Effector memory CD8-positive, alpha-beta T cell (primary cell): ENCODE measurements at places on chromosomes 2 and 18.

GRCh38 chr2:178806543-178806942 lies 680 bp downstream of the TTN start:
- DNase-seq, result no peak

- no peak for DNase-seq
Measured at GRCh38 chr2:84846741-84847142, 34.1 kb downstream of the TRABD2A start.

GRCh38 chr2:6648596-6649247 lies 217.0 kb downstream of the CMPK2 start:
- no peak for DNase-seq

- DNase-seq, result no peak
Measured at GRCh38 chr18:31633392-31634330, 42.0 kb downstream of the TTR start.

DNA sequence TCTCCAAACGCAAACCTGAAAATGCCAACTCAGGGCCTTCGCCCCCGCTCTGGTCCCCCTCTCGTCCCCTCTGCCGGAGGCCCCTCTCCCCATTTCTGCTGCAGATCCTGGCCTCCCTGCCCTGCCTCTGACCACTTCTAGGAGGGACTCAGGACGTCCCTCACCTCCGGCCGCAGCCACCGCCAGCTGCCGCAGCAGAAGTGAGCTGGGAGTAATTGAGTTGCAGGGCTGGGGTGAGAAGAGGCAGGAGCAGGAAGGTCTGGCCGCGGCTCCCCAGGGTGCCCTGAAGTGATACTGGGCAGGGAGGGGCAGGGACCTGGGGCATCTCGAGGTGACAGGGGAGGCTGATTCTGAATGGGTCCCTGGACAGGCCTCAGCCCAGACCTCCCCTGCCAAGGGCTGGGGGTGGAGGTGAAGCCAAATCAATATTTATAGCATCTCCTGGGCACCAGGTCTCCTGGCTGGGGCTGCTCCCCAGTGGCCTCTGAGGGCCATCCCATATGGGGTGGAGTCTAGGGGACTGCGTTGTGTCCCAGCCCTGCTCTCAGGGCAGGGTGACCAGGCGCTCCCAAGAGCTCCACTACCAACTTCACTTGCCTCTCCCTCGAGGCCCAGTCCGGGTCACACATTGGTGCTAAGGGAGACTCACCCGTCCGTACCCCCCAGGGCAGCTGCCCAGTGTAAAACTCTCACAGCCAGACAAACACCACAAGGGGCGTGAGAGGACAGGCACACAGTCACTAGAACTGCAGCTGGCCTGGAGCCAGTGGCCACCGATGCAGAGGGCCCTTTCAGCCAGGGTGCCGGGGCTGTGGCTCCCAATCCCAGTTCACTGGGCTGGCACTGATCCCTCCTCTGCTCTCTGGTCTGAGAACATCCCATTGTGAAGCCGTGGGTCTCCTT lies 33.0 kb downstream of the KCNIP3 start:
- no peak for DNase-seq

- DNase-seq, result no peak
Measured at GRCh38 chr18:71189581-71189980, 900.7 kb downstream of the SOCS6 start.

- DNase-seq, result no peak
Measured at GRCh38 chr2:210072922-210073509, 70.6 kb downstream of the RPE start.

DNA sequence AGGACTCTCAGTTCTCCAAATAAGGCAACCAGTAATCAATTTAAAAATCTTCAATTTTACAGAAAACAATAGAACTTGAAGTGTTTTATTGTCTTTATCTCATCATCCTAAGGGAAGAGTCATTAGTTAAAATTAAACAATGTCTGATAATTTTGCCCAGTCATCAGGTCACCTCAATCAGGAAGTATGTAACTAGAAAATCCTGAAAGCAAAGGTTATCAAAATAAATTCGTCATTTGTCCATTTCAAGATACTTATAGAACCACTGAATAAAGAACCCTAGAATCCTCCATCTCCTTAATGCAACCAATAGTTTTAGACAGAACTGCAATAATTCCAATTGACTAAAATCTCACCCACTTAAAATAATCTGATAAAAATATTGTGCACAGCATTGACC lies 115.2 kb downstream of the NCKAP5 start:
- DNase-seq, result no peak

DNA sequence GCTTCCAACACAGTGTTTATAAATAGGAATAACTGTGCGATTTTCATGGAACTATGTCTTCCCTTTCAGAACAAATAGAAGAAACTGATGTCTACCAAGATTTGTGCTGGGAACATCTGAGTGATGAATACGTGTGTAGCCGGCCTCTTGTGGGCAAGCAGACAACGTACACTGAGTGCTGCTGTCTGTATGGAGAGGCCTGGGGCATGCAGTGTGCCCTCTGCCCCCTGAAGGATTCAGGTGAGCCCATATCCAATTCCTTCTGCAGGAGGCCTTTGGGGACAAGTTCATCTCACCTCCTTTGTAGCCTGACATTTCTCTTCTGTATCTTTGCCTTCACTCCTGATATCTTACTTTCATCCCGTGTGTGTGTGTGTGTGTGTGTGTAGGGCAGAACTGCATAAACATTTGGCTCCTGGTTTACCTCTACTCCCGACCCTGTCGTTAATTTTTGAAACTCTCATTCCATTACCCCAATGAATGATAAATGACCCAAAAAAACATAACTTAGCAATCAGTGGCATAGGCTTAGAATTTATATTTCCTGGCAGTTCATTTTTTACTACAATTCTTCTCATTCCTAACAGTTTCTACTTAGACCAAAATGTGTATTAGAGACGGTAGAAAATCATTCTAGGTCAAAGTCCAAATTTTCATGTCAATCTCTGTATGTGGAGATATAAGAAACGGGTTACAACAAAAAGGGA lies 111.0 kb upstream of the RASGRP3 start:
- no peak for DNase-seq

DNA sequence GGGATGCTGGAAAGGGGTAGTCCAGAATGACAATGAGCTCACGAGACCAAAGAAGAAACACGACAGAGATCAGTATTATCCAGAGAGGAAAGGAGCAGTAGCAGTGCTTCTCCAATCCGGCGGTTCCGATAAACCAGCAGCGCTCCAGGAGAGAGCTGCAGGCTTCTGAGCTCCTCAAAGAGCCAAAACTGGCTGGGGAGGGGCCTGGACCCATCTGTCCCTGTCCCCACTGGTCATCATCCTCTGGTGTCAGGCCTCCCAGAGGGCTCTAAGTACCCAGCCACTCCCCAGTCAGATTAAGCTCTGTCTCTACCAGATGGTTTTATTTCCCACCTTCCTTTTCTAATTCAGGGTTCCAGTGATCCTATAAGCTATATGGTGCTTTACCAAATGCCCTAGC lies 23.2 kb downstream of the DNAJC27 start:
- DNase-seq, result no peak

DNA sequence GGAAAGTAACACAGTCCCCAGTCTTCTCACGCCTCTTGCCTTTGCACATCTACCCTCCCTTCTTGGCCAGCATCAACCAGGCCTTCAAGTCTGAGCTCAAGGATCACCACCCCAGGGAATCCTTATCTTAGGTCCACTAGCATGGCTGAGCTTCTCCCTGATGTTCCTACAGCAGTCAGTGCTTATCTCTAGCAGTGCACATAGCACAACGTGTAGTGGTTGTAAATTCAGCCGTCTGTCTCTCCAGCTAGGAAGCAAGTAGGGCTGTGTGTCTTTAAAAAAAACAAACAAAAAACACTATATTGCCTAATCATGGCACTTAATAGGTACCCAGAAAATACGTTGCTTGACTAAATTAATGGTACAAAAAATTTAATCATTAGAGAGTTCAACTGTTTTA lies 29.2 kb downstream of the KCNG3 start:
- DNase-seq, result no peak

- DNase-seq, result no peak
Measured at GRCh38 chr2:170217778-170218251, 39.9 kb downstream of the MYO3B start.

- DNase-seq, result no peak
Measured at GRCh38 chr2:200913654-200914053, 24.5 kb downstream of the NIF3L1 start.

DNA sequence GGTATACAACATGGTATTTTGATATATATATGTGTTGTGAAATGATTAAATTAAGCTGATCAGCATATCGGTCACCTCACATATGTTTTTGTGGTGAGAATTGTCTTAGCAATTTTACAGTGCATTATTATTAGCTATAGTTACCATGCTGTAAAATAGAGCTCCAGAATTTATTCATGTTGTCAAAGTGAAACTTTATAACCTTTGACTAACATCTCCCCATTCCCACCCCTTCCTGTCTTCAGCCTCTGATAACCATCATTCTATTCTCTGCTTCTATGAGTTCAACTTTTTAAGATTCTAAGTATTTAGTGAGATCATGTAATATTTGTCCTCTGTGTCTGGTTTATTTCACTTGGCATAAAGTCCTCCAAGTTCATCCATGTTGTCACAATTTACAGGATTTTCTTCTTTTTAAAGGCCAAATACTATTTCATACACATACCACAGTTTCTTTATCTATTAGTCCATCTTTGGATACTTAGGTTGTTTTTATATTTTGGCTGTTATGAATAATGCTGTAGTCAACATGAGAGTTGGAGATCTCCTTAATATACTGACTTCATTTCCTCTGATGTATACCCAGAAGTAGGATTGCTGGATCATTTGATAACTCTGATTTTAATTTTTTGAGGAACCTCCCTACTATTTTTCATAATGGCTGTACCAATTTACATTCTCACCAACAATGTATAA lies 30.3 kb downstream of the NCOA1 start:
- DNase-seq, result no peak

DNA sequence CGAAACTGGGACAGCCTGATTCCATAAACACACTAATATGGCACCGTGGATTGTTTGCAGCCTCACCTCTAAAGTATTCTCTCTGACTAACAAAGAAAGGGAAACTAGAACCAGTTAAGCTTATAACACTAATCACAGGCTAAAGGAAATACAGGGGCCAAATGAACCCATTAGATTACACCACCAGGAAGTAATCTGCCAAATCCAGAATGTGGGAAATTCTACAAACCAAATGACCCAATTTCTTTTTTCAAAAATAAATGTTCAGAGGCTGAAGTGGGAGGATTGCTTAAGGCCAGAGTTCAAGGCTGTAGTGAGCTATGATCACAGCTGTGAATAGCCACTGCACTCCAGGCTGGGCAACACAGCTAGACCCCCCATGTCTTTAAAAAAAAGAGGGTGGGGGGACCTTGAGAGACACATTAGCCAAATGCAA lies 1.5 kb upstream of the MPPE1 start:
- DNase-seq, result no peak

DNA sequence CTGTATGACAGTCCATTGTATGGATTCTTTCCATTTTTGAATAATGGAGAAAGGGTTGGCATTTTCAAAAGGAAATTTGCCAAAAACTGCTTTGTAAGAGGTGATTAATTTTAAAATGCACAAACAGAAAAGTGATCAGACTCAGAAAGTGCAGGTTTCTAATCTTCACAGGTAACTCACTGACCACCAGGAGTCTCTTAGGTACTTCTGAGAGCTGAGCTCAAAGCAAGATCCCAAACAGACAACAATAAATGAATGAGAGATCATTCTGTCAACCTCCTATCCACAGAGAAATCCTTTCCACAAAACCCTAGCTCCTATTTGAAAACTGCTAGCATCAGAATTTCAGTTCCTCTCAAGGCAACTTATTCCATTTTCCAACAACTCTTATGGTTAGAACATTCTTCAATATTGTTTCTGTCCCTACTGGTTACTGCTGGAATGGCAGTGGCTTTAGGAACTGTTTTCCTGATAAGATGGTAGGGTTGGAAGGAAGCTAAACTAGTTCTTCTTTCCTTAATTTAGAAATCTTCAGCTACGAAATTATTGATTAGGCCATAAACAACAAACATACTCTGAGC lies 20.6 kb upstream of the HAAO start:
- no peak for DNase-seq

DNA sequence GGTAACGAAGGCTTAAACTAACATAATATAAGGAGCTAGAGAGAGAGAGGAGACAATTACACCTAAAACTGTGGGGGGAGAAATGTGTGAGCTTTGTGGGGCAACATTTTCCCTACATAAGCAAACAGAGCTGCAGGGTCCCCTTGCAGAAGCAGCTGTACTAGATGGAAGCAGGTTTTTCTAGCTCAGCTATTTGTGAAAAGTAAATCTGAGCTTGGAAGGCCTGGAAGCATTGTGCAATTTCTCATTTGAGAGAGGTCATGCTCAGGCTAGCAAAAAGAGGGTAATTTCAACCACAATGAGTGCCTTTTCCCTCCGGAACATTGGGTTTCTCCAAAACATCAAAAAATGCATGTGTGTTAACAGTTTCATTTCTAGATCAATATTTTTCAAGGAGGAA lies 130.0 kb downstream of the ARL4C start:
- DNase-seq, result no peak

- no peak for DNase-seq
Measured at GRCh38 chr2:18630941-18631340, 41.6 kb upstream of the NT5C1B start.

DNA sequence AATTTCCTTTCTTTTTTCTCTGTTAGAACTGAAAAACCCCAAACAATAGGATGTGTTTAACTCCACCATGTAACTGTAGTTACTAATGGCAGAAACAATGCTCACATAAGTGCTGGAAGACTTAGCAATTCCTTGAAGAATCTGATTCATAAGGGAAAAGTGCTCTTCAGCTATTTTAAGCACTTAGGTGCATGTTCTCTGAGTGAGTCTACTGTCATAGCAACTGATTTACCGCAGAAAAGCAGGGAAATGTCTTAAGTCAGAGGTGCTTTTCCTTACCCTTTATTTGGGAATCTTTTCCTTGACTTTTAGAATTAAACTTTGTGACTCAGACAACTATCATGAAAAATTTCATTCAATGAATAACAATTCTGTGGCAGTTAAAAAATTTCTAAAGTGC lies 65.4 kb upstream of the NABP1 start:
- no peak for DNase-seq
